Activated effector memory CD4-positive, alpha-beta T cell treated with Interleukin-2 at 50 U/mL for 16 hours (primary cell): ENCODE measurements at places on chromosomes 2 and 18.

GRCh38 chr2:150373374-150373773 is 114.1 kb downstream of the RND3 start:
- no peak for DNase-seq

DNA sequence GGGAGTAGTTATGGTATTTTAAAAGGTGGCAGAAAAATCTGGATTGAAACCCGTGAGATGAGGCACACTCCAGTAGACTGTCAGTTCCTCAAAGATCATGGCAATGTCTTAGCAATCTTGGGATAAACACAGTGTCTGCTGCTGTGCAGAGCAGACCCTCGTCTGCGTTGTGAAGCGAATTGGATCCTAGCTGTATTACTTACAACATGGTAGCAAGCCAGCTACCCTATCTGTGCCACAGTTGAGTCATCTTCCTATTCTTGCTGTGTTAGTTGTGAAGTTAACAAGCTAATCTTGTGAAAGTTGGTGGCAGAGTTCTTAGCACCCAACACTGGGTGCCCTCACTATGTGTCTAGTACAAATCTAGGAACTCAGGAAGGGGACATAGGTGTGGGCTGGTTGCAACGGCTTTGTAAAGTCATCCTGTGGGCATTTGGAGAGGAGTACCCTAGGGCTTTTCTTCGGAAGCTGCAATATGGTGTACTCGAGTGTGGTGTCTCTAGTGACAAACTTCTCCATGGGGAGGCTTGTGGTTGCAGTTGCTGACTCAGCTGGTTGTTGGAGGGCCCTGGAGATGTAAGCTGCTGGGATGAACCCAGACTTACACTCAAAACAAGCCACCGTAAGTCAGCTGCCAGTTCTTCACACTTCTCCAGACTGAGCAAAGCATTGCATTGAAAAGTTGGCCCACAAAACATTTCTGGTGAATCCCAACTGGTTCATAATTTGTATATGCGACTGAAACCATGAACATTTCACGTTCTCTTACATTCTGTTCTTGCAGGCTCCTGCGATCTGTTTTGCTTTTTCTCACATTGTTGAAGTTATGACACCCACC is 61.5 kb downstream of the ADCYAP1 start:
- DNase-seq = no peak

- DNase-seq = no peak
These were observed 35.3 kb downstream of the TCF4 start for GRCh38 chr18:55552526-55553189.

GRCh38 chr2:71534201-71534600 is 80.8 kb downstream of the DYSF start:
- DNase-seq = no peak

- no peak for DNase-seq
These were observed 64.4 kb downstream of the ACTR2 start for GRCh38 chr2:65292106-65292400.

DNA sequence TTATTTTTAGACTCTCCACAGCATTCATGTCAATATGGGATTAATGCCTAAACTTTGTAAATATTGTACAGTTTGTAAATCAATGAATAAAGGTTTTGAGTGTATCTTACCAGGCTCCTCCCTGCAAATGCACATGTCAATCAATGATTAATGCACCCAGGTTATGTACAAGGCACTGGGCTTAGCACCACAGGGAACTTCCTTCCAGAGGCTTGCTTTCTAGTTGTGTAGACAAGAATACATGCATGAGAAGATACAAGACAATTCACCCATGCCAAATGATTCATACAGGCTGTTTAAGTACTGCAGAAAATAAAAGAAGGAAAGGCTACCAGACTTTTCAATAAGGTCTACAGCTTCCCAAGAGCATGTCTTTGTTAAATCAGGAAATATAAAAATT is 114.1 kb downstream of the MMADHC start:
- DNase-seq = no peak

- DNase-seq = no peak
These were observed 28.8 kb downstream of the ANXA4 start for GRCh38 chr2:69770747-69771146.

DNA sequence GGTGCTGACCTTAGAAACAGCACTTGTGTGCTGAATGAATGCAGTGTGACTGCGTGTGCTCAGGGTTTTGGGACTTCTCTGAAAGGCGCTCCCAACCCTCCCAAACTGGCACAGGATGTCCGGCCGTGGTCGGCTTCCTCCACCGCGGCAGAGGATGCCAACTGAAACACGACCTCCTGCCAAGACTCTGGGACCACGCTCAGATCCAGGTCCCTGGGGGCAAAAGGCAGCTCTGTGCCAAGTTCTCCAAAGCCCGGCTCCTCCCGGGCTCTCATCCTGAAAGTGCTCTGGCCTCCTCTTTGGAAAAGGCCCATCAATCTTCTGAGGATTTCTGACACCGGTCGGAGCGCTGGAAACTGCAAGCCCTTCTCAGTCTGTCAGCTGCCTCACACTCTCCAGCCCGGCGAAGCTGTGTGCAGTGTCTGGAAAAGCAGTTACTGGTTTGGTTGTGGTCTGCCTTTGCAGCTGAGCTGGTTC is 32.3 kb upstream of the ZBTB7C start:
- DNase-seq = no peak

DNA sequence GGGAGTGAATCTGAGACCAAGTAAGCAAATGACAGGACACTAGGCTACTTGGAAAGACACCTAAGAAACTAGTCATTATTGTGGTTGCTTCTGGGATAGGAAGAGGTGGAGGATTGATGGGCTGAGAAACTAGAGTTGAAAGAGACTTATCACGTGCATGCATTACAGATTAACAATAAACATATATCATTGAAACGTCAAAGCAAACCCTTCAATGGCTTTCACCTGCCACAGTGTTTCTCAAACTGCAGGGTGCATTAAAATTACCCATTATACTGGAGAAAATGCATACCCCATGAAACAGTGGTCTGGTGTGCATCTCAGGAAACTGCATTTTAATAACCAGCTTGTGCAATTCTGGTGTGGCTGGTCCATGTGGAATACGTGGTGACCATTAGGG is 318.8 kb downstream of the SMAD2 start:
- DNase-seq = no peak

DNA sequence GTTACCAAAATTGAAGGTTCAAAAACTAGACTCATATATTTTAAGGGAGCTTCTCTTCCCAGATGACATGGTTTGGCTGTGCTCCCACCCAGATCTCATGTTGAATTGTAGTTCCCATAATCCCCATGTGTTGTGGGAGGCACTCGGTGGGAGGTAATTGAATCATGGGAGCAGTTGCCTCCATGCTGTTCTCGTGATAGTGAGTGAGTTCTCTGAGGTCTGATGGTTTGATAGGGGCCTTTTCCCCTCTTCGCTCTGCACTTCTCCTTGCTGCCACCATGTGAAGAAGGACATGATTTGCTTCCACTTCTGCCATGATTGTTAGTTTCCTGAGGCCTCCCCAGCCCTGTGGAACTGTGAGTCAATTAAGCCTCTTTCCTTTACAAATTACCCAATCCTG is 140.1 kb downstream of the MAIP1 start:
- no peak for DNase-seq
